ENCODE measurements at places on chromosomes 4 and X.
A peak's percentile ranks its signal among the peaks of the same experiment; 100 is the strongest.

DNA sequence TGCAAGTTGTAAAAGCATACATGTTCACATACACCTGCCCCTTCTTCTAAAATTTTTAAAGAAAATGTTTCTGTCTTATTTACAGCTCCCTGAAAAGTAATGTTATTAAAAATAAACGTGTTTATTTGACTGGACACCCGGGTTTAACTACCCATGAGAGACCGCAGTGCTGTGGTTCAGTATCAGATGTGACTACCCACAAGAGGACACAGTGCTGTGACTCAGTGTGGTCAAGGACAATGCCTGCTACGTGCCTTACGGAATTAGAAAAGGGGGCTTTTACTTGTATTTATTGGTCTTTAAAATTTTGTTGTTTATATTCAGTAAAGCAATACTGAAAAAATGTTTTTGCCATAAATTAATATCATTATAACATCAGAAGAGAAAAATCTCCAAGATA is 641.4 kb downstream of the TRIML1 start:
- DNase-seq: no peak

GRCh38 chr4:38082021-38082420 is 121.8 kb downstream of the PTTG2 start:
- no peak for DNase-seq

GRCh38 chr4:15931451-15932210 is 6.9 kb downstream of the FGFBP1 start:
- DNase-seq: no peak

GRCh38 chr4:73311428-73311827 is 52.8 kb upstream of the ANKRD17 start:
- DNase-seq: peak; percentile 54

GRCh38 chr4:48565362-48566033 is 75.4 kb downstream of the ZAR1 start:
- DNase-seq: no peak

DNA sequence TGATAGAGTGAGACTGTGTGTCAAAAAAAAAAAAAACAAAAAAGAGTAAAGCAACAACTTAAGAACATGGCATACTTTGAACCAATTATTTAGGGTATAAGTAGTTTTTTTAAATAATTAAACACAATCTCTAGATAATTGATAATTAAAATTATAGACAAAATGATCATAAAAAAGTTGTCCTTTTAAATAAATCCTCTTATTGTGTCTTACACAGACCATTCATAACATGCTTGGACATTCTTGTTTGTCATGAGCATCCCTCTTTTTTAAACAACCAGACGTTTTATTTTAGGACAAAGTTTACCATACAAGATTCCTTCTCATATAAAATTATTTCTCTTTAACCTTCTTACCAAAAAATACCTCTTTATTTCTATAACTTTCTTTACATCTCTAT is 35.1 kb downstream of the SPCS3 start:
- no peak for DNase-seq

- DNase-seq: no peak
Observed at GRCh38 chr4:123904882-123905281, 508.3 kb downstream of the SPRY1 start.

GRCh38 chrX:8201896-8202331 is 30.8 kb upstream of the VCX2 start:
- no peak for DNase-seq

- DNase-seq: no peak
Observed at GRCh38 chr4:3223956-3224748, 24.8 kb upstream of the MSANTD1 start.

GRCh38 chr4:186932631-186933187 is 209.1 kb upstream of the FAT1 start:
- DNase-seq: peak; percentile 60

- no peak for DNase-seq
Observed at GRCh38 chr4:7052923-7053715, 9.9 kb downstream of the TADA2B start.

- no peak for DNase-seq
Observed at GRCh38 chr4:71784569-71785197, 804 bp upstream of the GC start.

DNA sequence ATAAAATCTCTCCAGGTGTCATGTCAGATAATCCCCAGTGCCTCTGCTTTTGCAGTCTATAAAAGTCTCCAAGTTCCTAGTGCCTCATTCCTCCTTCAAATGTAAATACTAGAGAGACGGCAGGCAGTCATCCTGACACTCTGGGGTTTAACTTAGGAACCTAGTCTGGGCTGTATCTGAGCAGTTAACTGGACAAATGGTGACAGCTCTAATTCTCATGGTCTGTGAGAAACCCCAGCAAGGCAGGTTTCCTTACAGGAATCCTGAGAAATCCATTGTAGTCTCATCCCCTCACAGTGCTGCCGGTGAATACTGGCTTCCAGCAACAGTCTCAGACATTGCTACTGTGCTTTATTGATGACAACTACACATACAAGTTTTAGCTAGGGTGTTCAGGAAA is 246.8 kb downstream of the SNCA start:
- DNase-seq: no peak

DNA sequence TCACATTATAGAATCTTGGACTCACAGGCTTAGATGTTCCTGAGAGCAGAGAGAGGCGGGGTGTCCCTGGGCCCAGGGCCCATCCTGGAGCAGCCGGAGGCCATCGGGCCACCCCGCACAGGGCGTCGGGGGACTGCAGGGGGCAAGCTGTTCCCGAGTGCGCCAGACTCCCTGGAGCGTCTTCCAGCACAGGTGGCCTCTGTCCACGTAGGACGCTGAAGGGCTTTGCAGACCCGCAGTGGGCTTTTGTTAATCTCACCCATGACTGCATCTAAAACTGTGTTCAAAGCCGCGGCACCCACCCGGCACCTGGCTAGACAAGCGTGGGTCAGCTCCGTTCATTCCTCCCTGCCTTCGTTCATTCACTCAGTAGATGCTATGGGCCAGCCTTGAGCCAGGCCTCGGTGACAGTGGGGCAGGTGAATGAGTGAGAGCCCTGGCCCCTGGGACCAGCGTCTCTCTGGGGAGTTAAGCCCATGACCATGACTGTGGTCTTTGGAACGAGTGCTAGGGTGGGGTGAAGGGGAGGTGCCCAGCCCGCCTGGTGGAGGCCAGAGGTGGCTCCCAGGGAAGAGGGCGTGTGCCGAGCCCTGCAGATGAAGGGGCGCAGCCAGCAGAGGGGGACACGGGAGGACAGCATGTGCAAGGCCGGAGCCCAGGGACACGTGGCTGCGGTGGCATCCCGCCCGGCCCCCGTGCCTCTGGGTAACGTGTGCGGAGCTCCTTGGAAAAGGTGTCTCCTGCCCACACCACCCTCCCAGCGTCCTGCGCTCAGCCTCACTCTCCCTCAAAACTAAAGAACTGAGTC is 98.3 kb downstream of the HMX1 start:
- no peak for DNase-seq

DNA sequence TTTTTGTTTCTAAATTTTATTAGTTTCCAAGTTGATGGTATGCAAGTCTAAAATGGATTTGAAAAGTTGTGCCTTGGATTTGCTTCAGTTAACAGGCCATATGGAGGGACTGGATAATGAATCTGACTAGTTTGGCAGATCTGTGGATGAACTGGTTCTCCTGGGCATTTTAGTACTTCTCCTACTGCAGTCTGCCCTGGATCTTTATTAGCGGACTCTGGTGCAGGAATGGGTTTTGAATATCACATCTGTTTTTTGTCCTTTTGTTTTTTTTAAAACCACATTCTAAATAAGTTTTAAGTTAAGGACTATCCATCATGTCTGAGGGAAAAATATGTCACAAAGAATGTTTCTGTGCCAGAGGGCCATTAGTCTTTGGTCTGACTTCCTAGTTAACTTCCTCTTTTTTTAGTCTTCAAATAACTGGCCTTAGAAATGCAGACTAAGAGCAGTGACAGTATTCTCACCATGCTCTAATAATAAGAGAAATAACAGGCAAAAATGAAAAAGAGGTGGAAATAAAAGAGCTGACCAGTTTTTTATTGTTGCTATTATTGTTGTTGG is 13.9 kb upstream of the DCK start:
- DNase-seq: no peak

DNA sequence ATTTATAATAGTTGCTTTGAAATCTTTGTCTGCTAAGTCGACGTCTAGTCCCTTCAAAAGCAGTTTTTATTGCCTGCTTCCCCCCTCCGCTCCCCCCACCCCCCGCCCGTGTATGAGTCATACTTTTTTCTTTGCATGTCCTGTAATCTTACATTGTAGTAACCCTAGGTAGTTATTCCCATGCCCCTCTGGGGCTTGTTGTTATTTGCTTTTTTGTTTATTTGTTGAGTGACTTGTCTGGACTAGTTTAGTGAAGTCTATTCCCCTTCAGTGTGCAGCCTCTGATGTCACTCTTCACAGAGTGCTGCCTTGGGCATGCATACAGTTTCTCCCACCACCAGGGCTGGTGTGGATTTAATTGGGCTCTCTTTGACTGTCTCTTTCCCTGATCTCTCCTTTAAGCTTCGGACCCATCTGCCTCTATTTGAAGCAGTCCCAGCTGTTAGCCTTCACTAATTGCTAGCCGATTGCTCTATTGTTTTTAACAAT is 86.2 kb downstream of the PPEF1 start:
- DNase-seq: no peak

DNA sequence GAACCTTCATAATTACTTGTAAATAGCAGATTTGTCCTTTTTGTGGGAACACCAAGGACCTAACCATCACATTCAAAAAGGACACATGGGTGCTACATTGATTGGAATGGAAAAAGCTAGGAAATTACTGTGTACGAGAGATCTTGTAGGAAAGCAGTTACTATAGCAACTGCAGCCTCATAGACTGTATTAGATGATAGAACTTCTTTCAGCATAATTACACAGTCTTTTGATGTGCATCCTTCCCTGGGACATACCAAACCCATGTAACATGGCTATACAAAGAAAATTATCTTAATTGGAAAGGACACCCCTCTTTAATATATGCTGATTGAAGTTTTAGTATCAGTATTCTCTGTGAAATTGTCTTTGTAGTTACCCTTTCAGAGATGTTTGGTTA is 130.7 kb upstream of the CTSO start:
- no peak for DNase-seq

DNA sequence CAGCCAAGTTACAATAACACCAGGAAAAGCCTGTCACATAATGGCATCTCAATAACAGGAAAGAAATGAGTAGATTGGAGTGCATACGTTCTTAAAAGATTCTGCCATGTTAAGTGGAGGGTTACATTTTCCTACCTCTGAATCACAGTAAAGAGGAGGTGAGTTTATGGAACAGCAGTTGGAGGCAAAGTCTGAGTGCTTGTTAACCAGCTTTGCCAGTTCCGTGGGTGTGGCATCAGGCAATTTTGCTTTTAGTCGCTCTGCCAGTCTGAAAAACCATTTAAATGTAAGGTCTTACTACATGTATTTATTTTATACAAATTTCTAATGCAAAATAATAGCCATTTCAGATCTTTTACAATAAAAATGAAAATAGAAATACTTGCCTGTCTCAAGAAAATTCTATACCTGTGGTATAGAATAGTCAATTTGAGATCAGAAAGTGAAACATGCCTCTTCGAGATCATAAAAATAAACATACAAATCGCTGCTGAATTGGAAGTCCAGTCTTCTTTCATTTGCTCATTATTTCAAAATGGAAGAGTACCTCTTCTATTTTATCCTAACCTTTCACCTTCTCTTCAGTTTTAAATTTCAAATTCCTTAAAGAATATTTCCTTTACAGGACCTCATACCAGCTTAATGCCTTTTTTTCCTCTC is 31.4 kb downstream of the GC start:
- DNase-seq: no peak

DNA sequence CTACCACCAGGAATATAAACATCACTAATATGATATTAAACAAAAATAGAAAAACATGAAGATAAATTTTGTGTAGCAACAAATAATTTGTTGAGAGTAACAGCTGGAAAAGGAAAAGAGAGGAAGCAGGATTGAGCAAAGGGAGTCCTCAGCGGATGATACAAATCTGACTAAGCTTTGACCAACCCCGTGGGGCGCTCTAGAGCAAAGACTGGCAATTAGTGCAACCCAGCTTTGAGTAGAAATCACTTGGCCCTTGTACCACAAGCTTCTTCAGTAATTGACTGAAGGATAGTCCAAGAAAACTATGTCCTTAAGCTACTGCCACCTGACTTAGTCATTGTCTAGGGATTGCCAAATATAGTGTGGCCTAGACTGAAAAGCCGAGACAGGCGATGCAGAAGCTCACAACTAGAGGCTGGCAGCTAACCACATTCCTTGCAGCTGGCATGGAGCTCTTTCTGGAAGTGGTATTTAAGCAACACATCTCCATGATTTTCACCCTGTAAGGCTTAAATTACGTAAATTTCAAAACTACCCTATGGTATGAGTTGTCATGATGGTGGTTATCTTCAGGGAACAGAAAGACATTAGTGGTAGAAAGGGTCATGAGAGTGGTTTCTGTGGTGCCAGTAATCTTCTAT is 396.0 kb downstream of the PDGFC start:
- peak; percentile 43 for DNase-seq

GRCh38 chr4:113146876-113147358 is 97.5 kb downstream of the ANK2 start:
- no peak for DNase-seq

DNA sequence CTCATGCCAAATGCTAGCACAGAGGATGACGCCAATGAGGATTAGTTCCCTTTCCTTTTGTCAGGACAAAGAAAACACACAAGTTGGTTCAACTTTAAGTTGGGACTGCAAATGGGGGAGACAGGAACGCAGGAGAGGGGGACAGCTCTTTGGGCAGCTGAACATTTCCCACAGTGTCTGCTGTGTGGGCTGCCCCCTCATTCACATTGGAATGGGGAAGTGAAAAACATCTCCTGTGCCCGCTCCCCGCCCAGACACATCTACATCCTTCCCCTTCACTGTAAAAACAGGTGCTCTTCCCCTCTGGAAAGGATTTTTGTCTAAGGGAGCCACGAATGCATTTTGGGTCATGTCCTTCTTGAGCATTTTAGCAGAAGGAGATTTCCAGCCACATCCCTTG is 44.5 kb upstream of the TBC1D9 start:
- DNase-seq: no peak

- no peak for DNase-seq
Observed at GRCh38 chr4:95869961-95870500, 30.1 kb downstream of the PDHA2 start.

GRCh38 chrX:150625875-150626274 is 57.5 kb downstream of the MTM1 start:
- no peak for DNase-seq

GRCh38 chrX:155966876-155967275 is 30.6 kb upstream of the IL9R start:
- DNase-seq: peak; percentile 2

- DNase-seq: no peak
Observed at GRCh38 chrX:81390237-81390636, 188.3 kb downstream of the SH3BGRL start.

DNA sequence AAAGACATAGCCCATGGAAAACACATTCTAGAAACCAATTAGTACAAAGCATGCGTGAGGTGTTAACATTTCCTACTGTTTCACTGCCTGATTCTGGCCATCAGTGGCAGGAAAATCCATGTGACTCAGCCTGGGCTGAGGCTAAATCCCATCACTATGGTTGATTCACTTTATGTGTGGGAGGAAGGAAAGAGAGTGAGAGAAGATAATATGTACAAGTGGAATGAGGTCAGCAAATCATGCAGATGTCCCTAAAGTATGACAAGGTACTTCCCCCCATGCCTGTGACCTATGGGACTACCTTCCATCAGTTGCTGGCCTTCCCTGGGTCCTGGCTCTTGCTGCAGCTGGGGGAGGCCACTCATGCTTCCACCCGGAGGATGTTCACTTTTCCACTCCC is 64.2 kb upstream of the MAP3K15 start:
- DNase-seq: peak; percentile 54

GRCh38 chr4:57580710-57581599 is 470.8 kb upstream of the IGFBP7 start:
- DNase-seq: no peak

GRCh38 chrX:43939187-43939926 is 33.8 kb downstream of the NDP start:
- DNase-seq: peak; percentile 14

Measured in iris pigment epithelial cell (primary cell).